Activated naive CD4-positive, alpha-beta T cell treated with Interleukin-2 at 50 U/mL for 16 hours (primary cell): ENCODE measurements at places on chromosomes 7 and 10.

GRCh38 chr7:30412782-30413504 lies 65.6 kb downstream of the NOD1 start:
- no peak for DNase-seq

DNA sequence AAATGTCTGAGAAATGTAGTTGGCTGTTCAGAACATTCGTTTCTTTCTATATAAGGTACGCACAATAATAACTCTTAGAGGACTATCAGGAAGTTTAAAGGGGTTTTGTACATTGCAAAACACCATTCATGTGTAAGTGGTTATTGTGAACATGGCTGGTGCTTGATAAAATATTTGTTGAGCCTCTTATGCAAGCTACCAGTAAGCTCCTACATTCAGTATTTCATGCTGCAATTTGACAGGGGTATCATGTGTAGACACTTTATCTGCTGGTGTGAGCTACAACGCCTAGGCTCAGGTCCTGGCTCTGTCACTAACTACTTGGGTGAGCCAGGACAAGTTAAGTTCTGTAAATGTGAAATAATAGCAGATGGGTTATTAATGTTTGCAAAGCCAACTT lies 75.5 kb downstream of the MAP3K8 start:
- no peak for DNase-seq

DNA sequence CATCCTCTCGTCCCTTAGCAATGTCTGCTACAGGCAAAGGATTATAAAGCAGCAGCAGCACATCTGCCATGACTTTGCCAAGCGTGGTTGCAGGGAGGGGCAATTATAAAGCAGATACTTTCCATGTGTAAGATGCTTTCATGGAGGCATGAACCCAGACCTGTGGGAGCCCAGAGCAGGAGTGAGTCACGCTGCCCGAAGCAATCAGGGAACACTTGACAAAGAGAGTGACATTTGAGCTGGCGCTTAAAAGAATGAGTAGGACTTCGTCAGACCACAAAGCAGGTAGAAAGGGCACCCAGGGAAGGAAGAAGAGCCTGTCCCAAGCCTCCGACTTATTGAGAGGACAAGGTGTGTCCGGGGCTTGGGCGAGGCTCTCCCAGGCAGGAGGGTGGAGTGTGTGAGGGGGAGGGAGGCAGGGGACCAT lies 147.2 kb downstream of the MYOF start:
- DNase-seq, result no peak

- no peak for DNase-seq
Observed at GRCh38 chr10:129323879-129324278, 143.2 kb upstream of the MGMT start.

- no peak for DNase-seq
Observed at GRCh38 chr10:88256013-88256680, 327.0 kb downstream of the RNLS start.

- DNase-seq, result no peak
Observed at GRCh38 chr10:88089498-88089897, 226.1 kb downstream of the PTEN start.

DNA sequence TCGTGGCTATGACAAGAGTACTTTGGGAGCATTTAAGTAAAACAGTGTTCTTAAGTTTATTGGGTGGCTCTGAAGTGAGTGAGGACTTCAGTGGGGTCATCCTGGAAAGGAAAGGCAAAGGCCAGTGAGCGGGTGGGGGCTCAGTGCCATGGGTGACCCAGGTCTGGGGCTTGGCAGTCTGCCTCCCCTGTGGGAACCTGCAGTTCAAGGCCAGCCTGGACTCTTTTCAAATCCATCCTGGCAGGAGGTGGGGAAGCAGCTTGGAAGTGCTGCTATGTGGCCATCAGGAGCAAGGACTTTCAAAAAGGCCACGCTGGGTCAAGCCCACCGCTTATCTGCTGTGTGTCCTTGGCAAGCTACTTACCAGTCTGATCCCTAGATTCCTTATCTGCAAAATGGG lies 148.9 kb upstream of the NPS start:
- DNase-seq, result no peak

GRCh38 chr10:62760401-62760800 lies 44.1 kb upstream of the ADO start:
- no peak for DNase-seq

- no peak for DNase-seq
Observed at GRCh38 chr7:90655566-90655965, 59.4 kb downstream of the CDK14 start.

- no peak for DNase-seq
Observed at GRCh38 chr10:67819768-67820204, 18.2 kb downstream of the DNAJC12 start.

GRCh38 chr7:108263425-108263824 lies 133.3 kb upstream of the LAMB4 start:
- no peak for DNase-seq

- DNase-seq, result no peak
Observed at GRCh38 chr7:96870185-96870584, 135.2 kb upstream of the DLX6 start.

DNA sequence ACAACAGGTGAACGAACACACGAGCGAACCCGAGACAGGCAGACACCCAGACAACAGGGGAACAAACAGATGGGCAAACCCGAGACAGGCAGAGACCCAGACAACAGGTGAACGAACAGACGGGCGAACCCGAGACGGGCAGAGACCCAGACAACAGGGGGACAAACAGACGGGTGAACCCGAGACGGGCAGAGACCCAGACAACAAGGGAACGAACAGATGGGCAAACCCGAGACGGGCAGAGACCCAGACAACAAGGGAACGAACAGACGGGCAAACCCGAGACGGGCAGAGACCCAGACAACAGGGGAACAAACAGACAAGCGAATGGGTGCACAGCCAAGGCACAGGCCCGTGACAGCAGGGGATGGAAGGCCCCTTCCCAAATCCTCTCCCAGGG lies 264.7 kb downstream of the ELFN1 start:
- no peak for DNase-seq

- no peak for DNase-seq
Observed at GRCh38 chr7:23075571-23075970, 30.0 kb upstream of the KLHL7 start.

- DNase-seq, result no peak
Observed at GRCh38 chr7:86453454-86453853, 190.3 kb upstream of the GRM3 start.

- DNase-seq, result no peak
Observed at GRCh38 chr10:60654813-60655464, 123.3 kb upstream of the CDK1 start.

GRCh38 chr7:40890088-40890692 lies 755.4 kb downstream of the SUGCT start:
- no peak for DNase-seq

GRCh38 chr10:95354110-95354509 lies 63.3 kb upstream of the PDLIM1 start:
- no peak for DNase-seq

GRCh38 chr7:4764402-4765007 lies 10.9 kb upstream of the AP5Z1 start:
- DNase-seq, result no peak

GRCh38 chr10:49179699-49180443 lies 8.3 kb downstream of the TMEM273 start:
- peak; percentile 54 for DNase-seq

GRCh38 chr10:31728698-31729224 lies 199.9 kb downstream of the ARHGAP12 start:
- DNase-seq, result no peak

GRCh38 chr7:22633954-22634474 lies 93.0 kb upstream of the IL6 start:
- no peak for DNase-seq

GRCh38 chr10:14450041-14450491 lies 119.3 kb upstream of the FRMD4A start:
- DNase-seq, result no peak

- no peak for DNase-seq
Observed at GRCh38 chr10:120727001-120727400, 124.2 kb upstream of the WDR11 start.

DNA sequence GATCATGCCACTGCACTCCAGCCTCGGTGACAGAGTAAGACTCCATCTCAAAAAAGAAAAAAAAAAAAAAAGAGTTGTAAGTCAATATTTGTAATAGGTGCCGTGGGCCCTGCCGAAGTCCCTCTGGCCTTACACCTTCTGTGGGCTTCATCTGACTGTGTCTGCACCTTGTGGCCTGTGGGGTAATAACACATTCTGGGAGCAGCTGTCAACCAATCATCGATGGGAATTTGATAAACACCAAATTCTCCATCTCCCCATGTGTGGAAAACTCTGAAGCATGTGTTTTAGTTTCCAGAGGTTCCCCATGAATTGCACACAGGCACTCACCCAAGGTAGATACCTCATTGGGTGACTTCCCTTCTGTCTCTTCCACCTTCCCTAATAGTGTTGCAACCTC lies 10.8 kb downstream of the ZNF394 start:
- no peak for DNase-seq

- DNase-seq, result no peak
Observed at GRCh38 chr10:65670087-65670486, 1255.7 kb upstream of the LRRTM3 start.

- no peak for DNase-seq
Observed at GRCh38 chr10:119439922-119440321, 102.6 kb downstream of the RGS10 start.

- DNase-seq, result no peak
Observed at GRCh38 chr10:69757553-69758309, 44.0 kb upstream of the COL13A1 start.

DNA sequence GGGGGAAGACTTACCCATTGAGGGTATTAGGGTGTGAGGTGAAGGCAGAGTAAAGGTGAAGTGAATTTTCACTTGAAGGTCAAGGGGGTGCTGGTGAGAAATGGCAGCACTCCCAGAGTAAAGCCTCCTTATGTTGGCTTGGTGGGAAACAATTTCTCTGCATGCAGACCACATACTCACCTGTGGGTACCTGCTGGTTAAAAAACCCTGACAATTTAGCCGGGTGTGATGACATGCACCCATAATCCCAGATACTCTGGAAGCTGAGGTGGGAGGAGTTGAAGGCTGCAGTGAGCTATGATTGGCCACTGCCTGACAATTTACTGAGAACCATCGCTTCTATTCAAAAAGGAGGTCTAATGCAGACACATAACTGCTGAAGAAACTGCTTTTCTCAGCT lies 5.5 kb downstream of the DNAJB9 start:
- DNase-seq, result no peak

GRCh38 chr7:94146408-94146807 lies 142.3 kb upstream of the BET1 start:
- DNase-seq, result no peak

GRCh38 chr10:45151467-45152214 lies 150.9 kb downstream of the ZNF22 start:
- no peak for DNase-seq

DNA sequence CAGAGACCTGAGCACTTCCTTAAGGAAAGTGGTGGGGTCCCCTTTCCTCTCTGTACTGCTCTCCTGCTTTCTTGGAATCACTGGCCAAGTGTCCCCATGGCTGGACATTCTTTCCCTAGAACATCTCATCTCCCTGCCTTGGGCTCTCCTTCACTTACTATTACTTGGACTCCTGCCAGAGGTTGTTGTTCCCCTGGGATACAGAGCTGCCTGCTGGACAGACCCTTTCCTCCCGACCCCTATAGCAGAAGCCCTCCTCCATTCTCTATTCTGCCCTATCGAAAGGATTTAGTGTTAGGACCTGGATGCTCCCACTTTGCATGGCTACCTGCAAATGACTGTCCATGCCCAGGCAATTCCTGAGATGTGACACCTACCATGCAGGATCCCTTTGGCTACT lies 164.3 kb upstream of the PODXL start:
- no peak for DNase-seq

GRCh38 chr10:35089611-35090161 lies 455 bp downstream of the CUL2 start:
- DNase-seq, result peak; percentile 13

DNA sequence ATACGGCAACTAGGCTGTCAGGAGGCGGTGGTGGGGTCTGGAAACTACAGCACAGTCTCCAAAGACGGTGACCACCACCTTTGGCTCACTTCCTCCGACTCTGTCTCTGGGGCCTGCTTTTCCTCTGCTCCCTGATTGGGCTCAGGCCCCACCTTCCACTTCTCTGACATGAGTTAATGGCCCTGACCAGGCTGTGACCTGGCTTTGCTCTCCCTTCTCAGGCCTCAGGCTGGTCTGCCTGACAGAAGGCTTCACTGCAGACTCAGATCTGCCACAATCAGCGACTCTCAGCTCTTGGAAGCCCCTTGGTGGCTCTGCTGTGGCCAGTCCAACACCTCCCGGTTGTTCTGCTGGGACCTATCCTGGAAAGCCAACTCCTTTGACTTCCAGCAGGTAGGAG lies 7.7 kb downstream of the STYXL1 start:
- no peak for DNase-seq

DNA sequence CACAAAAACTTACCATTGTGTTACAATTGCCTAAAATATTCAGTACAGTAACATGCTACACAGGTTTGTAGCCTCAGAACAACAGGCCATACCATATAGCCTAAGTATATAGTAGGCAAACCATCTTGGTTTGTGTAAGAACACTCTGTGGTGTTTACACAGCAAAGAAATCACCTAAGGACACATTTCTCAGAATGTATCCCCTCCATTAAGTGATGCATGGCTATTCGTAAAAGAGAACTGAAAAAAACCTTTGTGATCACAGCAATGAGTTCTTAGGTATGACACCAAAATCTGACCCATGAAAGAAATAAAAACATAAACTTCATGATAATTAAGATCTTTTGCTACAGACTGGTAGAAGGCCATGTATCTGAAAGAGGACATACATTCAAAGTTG lies 121.5 kb downstream of the JMJD1C start:
- no peak for DNase-seq

DNA sequence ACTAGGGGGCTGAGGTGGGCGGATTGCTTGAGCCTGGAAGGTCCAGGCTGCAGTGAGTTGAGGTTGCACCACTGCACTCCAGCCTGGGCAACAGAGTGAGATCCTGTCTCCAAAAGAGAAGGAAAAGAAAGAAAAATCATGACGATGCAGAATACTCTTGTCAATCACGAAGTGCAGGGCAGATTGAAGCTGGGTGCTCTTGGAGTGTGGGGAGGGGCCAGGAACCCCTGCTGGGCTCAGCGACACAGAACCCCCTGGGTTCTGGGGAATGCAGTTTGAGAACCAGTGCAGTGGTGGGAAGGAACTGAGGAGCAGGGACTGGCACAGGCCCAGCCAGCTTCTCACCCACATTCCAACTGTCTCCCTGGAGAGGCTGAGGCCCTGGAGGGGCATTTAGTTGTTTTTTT lies 10.8 kb upstream of the INTS1 start:
- no peak for DNase-seq

- DNase-seq, result peak; percentile 38
Observed at GRCh38 chr7:142391191-142391992, 133.5 kb upstream of the PRSS58 start.
